NCI-H187 treated with DMSO at 0.1 percent for 48 hours (cell line): ENCODE measurements at places on chromosomes 12 and 14.

DNA sequence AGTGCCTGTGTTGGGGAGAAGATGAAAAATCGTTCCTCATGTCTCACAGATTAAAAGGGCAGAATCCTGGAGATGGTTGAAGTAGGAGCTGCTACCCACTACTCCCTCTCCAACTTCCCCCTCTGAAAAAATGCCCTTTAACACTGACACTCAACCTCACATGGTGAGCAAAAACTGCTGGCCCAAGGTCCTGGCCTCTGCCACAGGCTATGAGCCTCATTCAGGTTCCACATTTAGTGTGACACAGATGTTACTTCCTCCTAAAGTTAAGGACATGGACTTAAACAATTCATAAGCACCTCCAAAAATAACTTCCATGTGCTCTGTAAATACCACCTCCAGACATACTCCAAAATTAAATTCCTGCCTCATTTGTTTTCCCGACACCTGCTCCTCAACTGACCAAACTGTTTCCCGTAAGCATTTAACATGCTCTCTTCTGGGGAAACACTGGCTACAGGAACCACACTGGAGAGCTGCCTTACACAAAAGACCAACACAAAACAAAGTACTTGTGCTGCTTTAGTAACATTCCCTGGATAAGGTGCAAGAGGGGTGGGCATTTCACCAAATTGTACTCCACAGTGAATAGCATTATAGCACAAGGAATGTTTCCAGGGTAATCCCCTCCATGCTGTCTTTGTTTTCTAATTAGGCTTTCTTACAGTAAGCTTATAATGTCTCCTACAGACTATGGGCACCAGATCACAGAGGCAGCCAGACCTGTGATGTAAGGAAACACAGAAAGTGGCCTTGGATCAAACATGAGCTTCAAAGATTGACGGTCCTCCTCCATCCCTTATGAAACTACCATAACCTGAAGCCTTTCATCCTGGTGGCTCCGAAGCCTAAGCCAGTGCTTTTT, 57.0 kb downstream of the PHLDA1 start:
- no peak for DNase-seq

DNA sequence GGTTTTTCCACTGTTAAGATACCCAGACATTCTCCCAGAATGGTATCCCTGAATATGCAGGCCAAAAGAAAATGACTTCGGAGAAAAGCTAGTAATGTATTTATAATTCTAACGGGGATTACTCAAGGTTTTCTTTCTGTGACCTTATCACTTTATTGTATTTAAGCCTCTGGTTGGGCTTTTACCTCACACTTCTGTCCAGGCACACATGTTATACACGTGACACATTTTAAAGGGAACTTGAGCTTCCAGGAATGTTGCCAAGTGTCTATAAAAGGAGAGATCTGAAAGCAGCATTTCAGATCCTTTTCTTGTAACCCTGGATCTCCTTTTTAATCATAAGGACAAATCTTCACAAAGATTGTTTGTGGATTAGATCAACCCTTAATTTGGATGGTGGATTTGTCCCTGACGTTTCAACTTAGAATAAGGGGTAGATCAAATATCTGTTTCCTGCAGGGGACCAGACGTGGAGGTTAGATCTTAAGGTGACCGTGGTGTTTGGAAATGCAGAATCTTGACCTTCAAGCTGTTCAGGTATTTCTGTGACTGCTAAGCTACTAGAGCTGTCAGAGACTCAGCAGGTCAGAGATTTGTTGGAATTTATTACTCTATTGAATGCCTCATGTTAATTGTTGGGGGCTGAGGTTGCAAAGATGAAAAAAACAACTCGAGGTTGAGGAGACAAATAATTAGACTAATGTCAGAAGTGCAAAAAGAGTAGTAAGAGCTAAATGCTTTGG, 1.5 kb downstream of the CIPC start:
- DNase-seq = no peak

DNA sequence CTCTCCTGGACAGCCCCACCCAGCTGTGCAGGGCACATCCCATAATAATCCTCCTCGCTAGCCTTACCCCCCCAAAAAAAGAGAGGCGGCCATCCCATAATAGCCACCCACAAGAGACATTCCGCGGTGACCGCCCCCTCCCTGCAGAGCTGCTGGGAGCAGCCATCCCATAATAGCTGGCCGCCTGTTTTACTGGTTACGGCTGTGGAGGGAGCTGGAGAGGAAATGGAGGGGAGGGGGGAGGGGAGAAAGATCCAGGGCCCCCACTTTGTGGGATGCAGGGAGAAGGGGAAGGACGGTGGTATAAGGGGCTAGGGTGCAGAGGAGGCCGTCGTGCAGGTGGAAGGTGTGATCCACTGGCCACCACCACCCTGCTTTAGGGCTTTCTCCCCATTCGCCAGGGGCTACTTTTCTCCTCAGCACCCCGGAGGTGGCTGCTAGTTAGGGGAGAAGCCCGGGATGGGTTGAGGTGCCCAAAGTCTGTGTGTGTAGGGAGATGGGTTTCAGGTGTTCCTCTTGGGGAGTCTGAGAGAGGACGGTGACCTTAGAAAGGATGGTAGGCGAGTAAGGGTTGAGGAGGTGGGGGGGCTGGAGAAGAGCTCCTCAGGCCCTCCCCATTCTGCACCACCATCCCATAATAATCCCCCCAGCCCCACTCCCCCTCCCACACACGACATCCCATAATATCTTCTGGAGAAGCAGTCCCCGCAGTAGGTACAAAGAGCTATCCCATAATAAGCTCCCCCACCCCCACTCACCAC, 6.0 kb upstream of the CHD4 start:
- DNase-seq = peak; percentile 75

DNA sequence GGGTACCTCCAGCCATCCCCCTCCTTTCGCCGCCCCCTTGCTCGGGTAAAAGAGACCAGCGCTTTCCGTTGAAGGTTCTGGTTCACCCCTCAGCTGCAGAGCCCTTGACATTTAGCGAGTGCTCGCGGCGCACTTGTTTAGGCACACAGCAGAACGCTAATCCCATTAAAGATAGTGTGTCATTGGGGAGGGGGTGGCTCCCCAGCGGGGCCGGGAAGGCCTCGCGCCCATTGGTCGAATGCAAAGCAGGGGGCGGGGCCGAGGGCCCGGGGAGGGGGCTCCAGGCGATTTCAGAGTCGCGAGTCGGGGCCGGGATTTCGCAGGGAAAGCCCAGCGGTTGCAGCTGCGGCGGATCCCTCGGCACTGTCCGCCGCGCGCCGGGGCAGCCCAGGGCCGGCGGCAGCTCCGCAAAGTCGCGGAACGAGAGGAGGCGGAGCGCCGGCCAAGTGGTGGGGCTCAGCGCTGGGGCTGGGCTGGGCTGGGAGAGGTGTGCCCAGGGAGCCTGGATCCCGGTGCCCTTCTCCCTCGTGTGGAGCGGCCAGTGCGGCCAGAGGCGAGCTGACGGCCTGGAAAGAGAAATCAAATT, 122.9 kb downstream of the TSPAN9 start:
- DNase-seq = no peak

GRCh38 chr12:77954206-77954555, 123.5 kb downstream of the NAV3 start:
- no peak for DNase-seq

DNA sequence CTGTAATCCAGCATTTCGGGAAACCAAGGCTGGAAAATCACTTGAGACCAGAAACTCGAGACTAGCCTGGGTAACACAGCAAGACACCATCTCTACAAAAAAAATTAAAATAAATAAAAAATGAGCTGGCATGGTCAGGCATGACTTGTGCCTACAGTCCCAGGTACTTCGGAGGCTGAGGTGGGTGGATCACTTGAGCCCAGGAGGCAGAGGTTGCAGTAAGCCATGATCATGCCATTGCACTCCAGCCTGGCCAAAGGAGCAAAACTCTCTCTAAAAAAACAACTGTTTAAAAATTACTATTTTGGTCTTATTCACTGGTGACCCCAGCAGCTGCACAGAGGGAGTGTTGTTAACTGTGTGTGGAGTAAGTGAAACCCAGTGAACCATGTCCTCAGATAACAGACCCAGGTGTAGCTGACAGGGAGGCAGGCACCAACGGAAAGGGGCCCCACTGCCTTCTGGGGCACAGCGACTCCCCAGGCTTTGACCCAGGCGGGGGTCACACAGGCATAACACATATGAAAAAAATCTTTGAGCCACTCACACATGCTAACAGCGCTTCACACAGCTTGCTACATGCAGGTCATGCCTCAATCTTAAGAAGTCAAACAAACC, 12.1 kb downstream of the DDX54 start:
- no peak for DNase-seq

DNA sequence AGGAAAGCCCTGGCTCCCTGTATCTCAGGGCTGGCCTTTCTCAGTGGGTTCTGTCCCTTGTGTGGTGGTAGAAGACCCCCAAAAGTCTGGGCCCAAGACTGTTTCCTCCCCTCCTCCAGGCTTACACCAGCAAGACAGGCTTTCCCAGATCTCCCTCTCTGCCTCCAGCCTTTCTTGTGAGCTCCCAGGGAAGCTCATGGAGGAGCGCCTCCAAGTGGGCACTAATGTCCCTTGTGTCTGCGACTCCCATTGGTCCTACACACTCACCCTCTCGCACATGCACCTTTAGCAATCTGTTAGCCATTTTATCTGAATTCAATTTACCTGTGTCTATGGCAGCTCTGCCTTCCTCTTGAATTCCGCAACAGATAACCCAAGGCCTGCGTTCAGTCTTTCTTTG, 251.1 kb upstream of the CAND1 start:
- no peak for DNase-seq

DNA sequence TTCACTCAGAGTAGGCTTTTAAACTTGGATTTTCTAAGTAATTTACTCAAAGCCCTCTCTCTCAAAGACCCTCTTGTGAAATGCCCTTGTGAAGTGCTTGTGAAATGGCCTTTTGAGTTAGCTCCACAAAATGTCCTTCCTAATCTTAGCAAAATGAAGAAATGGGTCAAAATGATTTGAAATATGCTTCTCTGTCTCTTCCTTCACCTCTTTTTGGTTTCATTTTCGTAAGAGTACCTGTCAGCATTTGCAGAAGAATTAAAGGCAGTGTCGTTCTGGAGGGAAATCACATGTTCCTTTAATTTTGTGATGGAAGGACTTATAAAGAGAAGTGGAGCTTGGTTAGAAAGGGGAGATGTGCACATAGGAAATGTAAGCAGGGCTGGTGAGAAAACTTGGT, 93.7 kb downstream of the HMGA2 start:
- no peak for DNase-seq

GRCh38 chr12:12098691-12099015, 27.9 kb downstream of the BCL2L14 start:
- no peak for DNase-seq

GRCh38 chr12:46948936-46949545, 123.2 kb upstream of the SLC38A4 start:
- DNase-seq = no peak

GRCh38 chr12:94979941-94980340, 23.6 kb downstream of the NDUFA12 start:
- DNase-seq = no peak

DNA sequence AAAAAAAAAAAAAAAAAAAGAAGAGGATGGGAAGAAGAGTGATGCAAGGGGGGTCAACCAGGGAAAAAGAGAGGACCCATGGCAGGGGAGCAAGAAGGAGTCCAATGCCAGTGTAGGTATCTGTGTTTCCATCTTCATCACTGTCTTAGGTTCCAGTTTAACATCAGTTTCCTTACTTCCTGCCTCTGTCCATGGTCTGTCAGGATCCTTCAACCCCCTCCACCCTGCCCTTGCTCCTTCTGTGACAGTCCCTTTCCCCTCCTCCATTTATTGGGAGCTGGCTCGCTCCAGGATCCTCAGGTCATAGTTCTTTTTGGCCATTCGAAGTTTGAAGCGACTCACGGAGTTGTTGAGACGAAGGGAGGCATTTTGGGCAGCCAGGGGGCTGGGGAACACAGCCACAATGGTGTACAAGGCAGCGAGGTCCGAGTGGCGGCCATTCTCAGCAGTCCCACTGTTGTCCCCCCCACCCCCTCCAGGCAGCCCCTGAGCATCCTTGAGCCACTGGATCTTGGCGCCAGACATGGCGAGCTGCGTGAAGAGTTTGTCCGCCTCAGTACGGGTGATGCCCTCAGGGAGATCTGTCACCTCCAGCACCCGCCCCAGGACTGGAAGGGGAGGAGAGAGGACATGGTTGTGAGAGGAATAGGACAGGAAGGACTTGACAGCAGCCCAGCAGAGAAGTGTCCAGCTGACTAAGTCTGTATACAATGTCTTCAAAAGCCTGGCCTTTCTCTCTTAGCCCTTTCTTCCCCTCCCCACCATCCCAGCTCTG, 3.7 kb upstream of the STAC3 start:
- DNase-seq = no peak

DNA sequence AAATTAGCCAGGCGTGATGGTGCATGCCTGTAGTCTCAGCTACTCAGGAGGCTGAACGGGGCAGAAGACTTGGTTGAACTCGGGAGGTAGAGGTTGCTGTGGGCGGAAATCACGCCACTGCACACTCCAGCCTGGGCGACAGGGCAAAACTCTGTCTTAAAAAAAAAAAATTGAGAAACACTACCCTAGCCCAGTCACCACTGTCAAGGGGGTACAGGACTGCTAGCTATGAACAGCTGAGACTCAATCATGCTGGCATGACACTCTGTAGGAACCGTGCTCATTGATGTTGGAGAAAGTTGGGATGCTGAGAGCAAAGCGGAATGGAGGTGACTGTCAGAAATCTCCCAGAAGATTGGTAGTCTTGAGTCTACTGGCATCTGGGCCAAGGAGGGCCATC, 58.2 kb upstream of the STON2 start:
- no peak for DNase-seq

- no peak for DNase-seq
Observed at GRCh38 chr14:101125719-101126651, 222.5 kb upstream of the RTL1 start.

DNA sequence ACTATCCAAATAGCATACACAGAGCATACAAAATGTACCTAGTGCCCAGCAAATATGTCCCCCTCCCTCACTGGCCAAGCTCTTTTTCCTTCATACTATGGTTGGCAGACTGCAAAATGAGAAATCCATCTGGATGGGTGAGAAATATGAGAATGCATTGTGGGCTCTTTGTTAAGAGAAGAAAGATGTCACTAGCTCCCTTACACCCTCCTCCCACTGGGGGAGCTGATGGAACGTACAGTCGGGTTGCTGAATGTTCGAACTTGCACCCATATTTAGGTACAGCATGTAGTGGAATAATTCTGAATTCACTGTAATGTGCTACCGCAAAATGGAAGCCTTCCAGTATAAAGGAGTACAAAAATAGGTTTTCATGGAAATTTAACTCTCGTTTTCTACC, 377.4 kb downstream of the GRIN2B start:
- no peak for DNase-seq

DNA sequence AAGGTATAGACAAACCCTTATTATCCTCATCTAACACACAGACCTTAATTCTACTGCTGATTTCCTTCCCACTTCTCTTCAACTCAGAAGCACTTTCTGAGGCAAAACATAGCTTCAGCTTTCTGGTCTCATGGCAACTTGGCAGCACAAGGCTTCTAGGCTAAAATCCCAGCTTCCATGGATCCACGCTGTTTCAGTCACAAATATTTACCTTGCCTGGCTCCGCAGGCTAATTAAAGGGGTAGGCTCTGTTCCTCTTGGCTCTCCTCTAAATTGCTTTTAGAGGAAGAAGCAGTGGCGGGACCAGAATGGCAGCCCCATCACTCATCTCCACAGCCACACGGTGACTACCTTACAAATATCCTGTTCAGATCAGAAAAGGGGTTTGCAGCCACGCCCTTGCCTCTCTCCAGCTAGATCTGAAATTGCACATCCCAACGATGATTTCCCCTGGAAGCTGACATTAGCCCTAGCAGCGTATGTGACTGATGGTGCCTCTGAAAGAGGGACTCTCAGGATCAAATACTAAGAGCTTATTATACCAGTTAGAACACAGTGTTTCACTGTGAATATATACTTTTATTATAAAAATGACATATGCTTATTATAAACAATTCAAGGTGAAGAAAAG, 221.5 kb upstream of the NUDT4 start:
- DNase-seq = no peak
